ENCODE measurements at places on chromosomes 1 and 21. TPM values are rescaled to one million over a fixed set of nuclear protein-coding genes. Genes with fewer than 3 reads are reported as not detected.

PADI4 gene
- not detected for total RNA-seq

NCMAP gene
- not detected for total RNA-seq

GNG12 gene
- total RNA-seq = 117 TPM

DNA sequence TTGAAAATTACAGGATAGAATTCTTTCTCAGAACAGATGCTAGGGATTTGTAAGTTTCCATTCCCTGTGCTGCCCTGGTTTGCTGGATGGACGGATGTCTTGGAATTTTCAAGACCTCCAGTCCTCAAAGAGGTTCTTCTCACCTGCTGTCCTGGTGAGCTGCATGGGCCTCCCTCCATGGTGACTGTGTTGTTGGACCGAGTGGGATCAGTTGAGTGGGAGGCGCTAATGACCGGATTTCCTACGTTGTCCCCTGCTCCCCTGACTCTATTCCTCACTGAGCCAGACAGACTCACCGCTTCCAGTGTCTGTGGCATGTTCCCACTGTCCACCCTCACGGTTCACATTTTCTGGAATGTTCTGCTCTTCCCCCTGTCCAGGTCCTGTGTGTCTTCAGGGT is 229.8 kb downstream of the CAMTA1 start:
- DNase-seq = no peak

- peak; percentile 64 for DNase-seq
Measured at GRCh38 chr1:16013220-16013907, 4.5 kb downstream of the HSPB7 start.

DNA sequence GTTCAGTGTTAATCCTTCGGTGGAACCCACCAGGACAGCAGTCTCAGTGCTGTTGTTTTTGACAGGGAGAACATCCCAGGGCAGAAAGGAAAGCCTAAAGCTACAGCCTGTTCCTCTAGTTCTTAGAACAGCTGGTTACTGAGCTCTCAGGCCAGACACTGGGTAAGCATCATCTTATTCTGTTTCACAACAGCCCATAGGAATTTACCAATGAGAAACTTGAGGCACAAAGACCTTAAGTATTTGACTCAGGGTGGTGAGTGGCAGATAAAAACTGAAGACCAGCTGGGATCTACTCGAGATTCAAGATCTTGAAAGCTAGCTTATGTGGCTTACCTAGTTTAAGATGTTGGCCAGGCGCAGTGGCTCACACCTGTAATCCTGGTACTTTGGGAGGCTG is 9.4 kb upstream of the NEK2 start:
- DNase-seq = no peak

DNA sequence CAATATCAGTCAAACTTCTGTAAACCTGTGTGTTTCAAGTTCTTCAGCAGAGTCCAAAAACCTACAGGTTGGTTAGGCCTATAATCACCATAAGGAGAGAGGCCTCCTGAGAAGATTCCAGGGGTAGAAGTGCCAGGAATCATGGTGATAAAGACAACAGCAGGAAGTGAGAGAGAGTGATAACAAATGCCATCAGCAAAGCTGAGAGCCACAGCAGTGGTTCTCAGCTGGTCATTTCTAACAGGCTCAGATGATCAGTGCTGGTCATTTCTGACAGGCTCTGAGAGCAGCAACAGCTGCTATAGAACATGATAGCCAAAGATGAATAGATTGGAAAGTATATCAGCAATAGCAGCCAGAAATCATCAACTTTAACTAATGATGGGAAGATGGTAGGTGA is 101.3 kb downstream of the TYW3 start:
- no peak for DNase-seq

- peak; percentile 90 for DNase-seq
Measured at GRCh38 chr1:26961826-26962225, 1.6 kb upstream of the KDF1 start.

DNA sequence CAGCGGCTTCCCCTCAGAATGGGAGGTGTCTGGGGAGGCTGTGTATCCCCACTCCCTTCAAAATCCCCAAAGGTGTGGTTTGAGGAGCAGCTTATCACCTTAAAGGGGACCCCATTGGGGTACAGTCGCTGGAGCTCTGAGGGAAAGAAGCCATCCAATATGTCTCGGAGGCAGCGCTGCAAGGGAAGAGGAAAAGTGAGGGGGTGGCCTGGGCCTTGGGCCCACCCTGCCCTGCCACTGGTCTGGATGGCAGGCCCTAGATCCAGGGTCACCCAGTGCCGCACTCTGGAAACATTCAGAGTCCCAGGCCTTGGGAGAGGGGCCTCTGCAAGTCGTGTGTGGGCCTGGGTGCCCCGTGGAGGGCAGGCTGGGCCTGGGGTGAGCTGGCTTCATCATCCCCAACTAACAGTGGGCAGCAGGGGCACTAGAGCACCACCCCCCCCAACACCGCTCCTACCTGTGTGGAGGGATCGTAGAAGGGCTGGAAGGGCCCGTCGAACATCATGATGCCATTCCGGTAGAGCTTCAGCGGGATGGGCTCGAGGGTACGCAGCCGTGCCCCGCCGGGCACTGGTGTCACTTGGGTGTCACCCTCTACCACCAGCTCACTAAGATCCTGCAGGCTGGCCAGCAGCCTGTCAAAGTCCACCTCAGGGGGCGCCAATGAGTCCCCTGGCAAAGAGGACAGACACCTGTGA is 5.6 kb downstream of the SH3BGRL3 start:
- peak; percentile 49 for DNase-seq

DNA sequence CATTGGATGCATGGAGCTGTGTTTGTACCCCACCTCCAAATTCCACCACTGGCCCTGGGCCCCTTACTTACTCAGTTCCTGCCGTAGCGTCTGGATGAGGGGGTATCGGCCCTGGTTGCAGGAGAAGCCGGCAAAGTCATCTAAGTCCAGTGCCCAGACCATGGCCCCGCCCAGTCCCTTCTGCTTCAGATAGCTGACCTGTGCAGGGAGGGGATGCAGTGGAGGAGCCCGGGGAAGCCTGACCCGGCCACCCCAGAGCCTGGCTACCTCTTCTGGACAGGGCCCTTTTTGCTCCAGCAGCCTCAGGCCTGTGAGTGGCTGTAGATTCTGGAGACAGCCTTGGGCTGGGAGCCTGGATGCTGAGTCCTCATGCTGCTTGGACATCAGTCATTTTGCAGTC is 11.8 kb downstream of the CHIT1 start:
- no peak for DNase-seq

DNA sequence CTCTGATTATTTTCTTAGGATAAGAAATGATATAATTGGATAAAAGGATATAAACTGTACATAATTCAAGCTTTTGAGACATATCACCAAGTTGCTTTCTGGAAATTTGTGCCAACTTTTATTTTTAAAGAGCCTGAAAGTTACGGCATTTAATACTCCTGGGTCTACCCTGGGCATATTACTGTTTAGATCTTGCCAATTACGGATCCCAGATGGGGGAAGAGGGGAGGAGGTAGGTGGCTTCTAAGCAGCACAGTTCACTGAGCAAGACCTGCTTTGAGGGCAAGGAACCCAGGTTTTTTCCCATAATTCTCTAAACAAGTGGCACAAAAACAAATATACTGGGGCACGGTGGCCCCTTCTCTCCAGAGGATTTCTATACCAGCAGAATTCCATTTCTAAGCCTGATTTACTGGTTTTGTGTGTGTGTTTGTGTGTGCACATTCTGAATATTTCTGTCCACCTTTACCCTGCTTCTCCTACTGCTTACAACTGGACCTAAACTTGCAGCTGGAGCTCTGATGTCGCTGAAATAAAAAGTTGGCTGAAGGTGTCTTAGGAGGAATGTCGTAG is 76.7 kb downstream of the LAMC2 start:
- DNase-seq = no peak

GRCh38 chr1:11874258-11874562 is 15.5 kb upstream of the NPPB start:
- no peak for DNase-seq

GRCh38 chr1:36068866-36069265 is 15.0 kb upstream of the TEKT2 start:
- DNase-seq = no peak

DNA sequence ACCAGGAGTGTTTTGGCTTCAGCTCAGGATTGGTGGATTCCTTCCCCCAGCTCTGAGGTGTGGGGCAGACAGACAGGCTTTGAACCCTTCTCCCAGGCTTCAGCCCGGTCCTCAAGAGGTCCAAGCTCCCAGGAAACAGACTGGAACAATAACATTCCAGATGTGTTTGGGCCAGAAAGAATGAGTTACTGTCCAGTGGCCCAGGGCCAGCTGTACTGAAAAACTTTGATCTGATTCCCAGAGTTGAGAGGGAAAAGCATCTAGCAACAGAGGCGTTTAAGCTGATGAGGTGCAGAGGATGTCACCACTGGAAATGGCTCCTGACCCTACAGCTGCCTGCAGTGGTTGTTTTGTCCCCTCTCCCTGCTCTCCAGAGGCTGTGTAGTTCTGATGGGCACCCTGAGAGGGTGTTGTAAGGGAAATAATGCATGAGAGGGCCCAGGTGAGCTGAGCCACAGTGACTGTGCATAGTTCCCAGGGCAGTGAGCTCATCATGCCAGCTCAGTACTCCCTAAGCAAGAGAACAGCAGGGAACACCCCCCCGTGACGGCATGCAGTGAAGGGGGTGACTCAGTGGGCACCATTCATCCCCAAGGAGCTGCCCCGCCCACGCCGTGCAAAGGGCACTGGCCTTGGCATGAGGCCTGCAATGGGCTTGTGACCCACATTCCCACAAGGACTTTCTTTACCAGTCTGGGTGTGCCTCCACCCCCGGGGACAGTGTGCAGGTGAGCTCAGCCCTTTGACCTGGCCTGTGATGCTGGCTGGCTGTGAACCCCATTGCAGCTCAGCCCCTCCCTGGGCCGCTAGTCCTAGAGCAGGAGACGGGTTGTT is 13.8 kb upstream of the SFN start:
- DNase-seq = peak; percentile 96

All from MCF 10A (cell line).